ENCODE measurements at places on chromosomes 7 and 10.

DNA sequence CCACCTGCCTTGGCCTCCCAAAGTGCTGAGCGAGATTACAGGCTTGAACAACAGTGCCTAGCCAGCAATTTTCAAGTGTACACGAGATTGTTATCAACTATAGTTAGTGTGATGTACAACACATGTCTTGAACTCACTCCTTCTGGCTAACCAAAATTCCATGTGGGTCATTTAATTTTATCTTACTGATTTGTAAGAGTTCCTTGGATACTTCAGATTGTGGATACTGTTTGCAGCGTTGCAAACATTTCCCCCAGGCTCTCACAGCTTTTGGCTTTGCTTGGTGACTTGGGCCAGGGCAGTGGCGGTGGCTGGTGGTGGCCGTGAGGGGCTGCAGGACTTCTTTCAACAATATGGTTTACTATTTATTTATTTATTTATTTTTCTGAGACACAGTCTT is 8.5 kb upstream of the TMEM270 start:
- no peak for DNase-seq

- DNase-seq: no peak
Measured at GRCh38 chr10:67242528-67242927, 316.7 kb downstream of the LRRTM3 start.

GRCh38 chr7:14871880-14872279 is 30.7 kb downstream of the DGKB start:
- no peak for DNase-seq

DNA sequence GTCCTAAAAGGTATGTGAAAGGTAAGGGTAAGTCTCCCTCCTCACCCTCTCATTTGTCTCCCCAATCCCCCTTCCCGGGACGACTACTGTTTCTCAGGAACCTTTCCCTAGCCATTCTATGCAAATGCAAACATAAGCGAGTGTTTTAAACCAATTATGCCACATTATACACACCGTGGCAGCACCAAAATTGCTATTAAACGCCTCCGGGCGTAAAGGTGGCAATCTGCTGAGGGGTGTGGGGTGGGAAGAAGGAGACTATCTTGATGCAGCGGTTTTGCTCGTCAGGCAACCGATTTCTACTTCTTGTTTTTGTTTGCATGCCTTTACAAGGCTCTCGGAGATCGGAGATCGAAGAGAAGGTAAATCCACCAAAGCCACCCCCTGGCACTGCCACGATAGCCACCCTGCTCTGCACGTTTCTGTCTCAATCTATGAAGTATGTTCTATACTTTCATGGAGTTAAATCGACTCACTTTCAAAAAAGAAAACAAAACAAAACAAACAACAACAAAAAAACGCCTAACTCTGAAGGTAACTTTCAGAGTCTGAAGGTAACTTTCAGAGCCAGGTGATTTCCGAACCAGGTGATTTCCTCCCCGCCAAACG is 46.0 kb upstream of the CDK1 start:
- peak; percentile 14 for DNase-seq

DNA sequence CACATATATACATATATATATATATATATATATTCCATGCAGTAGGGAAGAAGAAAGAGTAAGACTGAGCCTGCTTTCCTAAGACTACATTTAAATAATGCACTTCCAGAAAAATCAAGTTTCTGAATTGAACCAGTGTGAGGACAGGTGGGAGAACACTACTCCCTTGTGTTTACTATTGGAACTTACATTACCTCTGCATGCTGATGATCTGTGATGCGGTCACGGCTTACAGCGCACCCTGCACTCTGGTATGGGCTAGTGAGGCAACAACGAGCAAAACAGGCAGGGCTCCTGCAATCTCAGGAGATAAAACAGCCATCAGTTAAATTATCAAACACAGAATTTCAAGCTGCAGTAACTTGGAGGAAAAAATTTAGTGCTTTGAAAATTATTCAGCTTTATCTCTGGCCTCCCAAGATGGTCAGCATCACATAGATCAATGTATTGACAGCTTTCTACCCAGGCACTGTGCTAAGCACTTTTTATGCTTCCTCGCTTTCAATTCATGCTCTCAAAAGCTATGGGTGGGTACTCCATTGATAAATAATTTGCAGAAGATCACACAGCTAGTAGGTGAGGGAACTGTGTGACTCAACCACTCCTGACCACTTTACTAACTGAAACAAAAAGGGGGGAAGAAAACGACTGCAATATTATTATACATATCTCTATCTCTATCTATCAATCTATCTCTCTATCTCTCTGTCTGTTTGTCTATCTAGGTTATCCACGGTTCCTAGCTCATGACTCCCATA is 20.5 kb upstream of the SLC16A12 start:
- DNase-seq: no peak

- no peak for DNase-seq
Measured at GRCh38 chr10:23293973-23294590, 50.5 kb downstream of the C10orf67 start.

DNA sequence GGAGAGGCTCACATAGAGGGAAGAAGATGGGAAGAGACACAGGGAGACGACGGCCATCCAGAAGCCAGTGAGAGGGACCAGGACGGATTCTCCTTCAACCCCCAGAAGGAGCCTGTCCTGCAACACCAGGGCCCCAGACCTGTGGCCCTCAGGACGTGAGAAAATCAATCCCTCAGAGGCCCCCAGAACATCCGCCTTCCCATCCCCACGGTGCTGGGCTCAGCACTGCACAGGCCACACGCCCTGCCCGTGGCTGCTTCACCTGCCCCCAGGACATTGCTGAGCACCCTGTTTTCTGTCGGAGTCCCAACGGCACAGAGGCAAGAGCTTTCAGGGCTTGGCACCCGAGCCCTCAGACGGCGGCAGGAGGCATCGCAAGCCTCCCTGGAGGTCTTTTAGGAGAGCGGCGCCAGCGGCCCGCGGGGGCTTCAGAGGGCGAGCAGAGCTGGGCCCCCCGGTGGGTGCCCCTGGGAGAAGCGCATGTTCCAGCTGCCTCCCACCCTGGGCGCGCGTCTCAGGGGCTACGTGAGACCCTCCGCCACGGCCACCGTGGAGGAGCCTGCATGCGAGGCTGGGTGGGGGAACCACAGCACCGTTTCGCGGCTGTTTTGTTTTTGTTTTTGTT is 42.8 kb downstream of the PDGFA start:
- no peak for DNase-seq

DNA sequence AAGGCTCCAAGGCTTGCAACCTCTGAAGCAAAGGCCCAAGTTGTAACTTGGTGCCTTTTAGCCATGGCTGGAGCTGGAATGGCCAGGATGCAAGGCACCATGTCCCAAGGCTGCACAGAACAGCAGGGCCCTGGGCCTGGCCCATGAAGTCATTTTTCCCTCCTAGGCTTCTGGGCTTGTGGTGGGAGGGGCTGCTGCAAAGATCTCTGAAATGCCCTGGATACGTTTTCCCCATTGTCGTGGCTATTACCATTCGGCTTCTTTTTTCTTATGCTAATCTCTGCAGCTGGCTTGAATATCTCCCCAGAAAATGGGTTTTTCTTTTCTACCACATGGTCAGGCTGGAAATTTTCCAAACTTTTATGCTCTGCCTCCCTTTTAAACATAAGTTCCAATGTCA is 234.2 kb downstream of the CDK14 start:
- DNase-seq: no peak

GRCh38 chr7:141268614-141269013 is 194.8 kb downstream of the TMEM178B start:
- no peak for DNase-seq

DNA sequence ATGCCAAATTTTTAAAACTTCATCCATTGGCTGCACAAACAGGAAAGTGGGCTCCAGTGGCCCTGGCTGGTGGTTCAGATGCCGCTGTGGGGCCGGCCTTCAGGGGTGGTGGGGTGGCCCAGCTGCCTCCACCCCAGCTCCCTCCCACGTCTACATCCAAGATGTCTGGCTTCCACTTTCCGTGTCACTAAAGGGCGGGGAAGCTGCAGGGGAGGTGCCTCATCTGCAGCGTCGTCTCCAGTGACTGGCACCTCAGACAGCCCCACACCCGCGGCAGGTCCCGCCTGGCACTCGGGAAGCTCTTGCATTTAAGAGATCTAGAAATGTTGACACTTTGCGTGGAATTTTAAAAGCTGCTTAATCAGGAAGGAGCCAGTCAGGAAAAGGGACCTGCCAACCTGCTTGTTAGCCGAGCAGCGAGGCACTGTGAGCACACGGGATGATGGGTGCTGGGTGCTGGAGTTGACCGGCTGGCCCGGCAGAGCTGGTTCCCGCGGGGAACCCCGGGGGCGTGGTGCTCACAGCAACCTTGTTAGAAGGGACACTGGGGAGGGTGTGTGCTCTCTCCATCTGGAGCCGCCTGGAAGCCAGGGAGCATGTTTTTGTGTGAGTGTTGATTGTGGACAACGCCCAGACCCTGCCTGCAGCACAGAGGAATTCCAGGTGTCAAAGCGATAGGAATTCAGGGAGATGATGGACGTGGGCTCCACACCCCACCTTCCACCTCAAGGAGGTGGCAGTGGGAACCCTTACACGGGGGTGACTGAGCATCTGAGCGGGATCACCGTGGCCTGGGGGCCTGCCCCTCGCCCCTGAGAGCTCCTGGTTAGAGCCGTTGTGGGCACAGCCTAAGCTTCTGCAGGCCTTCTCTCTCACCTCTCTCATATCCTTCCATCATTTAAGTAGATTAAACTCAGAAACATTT is 320.5 kb downstream of the PTPRN2 start:
- no peak for DNase-seq

- peak; percentile 9 for DNase-seq
Measured at GRCh38 chr7:3301831-3302618, 973 bp downstream of the SDK1 start.

- DNase-seq: no peak
Measured at GRCh38 chr7:100544967-100545359, 6.0 kb downstream of the AGFG2 start.
